Cerebellum (tissue), 4 donors: ENCODE measurements at places on chromosomes 6 and 20. TPM values are rescaled to one million over a fixed set of nuclear protein-coding genes. Genes with fewer than 3 reads are reported as not detected.

The ZNF391 gene
- total RNA-seq: 6.6 TPM

The TEAD3 gene
- total RNA-seq: 2.1 TPM

The IRF4 gene
- 0.27 TPM for total RNA-seq

The POU5F1 gene
- not detected for total RNA-seq

The GLYATL3 gene
- total RNA-seq: not detected

The DEFB125 gene
- total RNA-seq: not detected

The TBXT gene
- total RNA-seq: not detected

The FAM209B gene
- not detected for total RNA-seq

The RUNX2 gene
- total RNA-seq: 0.54 TPM

The TULP4 gene
- total RNA-seq: 474 TPM

The C20orf204 gene
- 3.8 TPM for total RNA-seq

The RBPJL gene
- not detected for total RNA-seq

The RAB44 gene
- total RNA-seq: not detected

The SCGN gene
- 0.36 TPM for total RNA-seq

The LST1 gene
- total RNA-seq: 0.73 TPM

The EYS gene
- total RNA-seq: 7.5 TPM

The FAM83B gene
- 0.64 TPM for total RNA-seq

The LHFPL5 gene
- 1.00 TPM for total RNA-seq

The SUMO4 gene
- total RNA-seq: 12.2 TPM

The SLC4A11 gene
- 0.36 TPM for total RNA-seq

The FILIP1 gene
- total RNA-seq: 1.5 TPM

The SLC25A27 gene
- total RNA-seq: 49.0 TPM

The BEND6 gene
- 12.6 TPM for total RNA-seq

The HEY2 gene
- 9.5 TPM for total RNA-seq

The PRR18 gene
- 0.54 TPM for total RNA-seq

The RAET1E gene
- total RNA-seq: not detected

The GNMT gene
- 0.36 TPM for total RNA-seq

The DEFB124 gene
- not detected for total RNA-seq

The EEF1A2 gene
- total RNA-seq: 78.4 TPM

The SAMD10 gene
- 7.9 TPM for total RNA-seq

The MCCD1 gene
- not detected for total RNA-seq

The ULBP3 gene
- total RNA-seq: 4.2 TPM

The PDE10A gene
- 41.5 TPM for total RNA-seq

The OR2H1 gene
- not detected for total RNA-seq

The OR2J1 gene
- total RNA-seq: not detected

The OOEP gene
- not detected for total RNA-seq

The UNC5CL gene
- 0.64 TPM for total RNA-seq

The TREM1 gene
- 0.54 TPM for total RNA-seq

The HLA-DQA1 gene
- total RNA-seq: not detected

The COL19A1 gene
- total RNA-seq: 0.45 TPM

The ZC3H12D gene
- 0.36 TPM for total RNA-seq

The R3HDML gene
- total RNA-seq: not detected
